ENCODE measurements at places on chromosomes 7 and 10. TPM values are rescaled to one million over a fixed set of nuclear protein-coding genes. Genes with fewer than 3 reads are reported as not detected.

Gene NT5C2
- total RNA-seq, result 44.9 TPM

Gene CYP2E1
- not detected for total RNA-seq

Gene HKDC1
- total RNA-seq, result 0.19 TPM

Gene UCN3
- total RNA-seq, result not detected

Gene ZFYVE27
- 21.4 TPM for total RNA-seq

Gene LIPJ
- total RNA-seq, result not detected

Gene ADARB2
- 0.18 TPM for total RNA-seq

Gene HECTD2
- total RNA-seq, result 5.5 TPM

Gene OR2A42
- total RNA-seq, result 0.09 TPM

Gene RBM20
- 0.27 TPM for total RNA-seq

Gene MMRN2
- total RNA-seq, result 430 TPM

Gene TSPAN15
- total RNA-seq, result 48.3 TPM

Gene SPDYE8
- total RNA-seq, result not detected

Measured in endothelial cell of coronary artery (primary cell).